ENCODE measurements at places on chromosomes 3 and 15.

- DNase-seq: peak; percentile 30
Measured at GRCh38 chr3:9179826-9180763, 69.4 kb downstream of the SRGAP3 start.

GRCh38 chr3:150736316-150736719, 26.7 kb downstream of the SIAH2 start:
- DNase-seq: no peak

DNA sequence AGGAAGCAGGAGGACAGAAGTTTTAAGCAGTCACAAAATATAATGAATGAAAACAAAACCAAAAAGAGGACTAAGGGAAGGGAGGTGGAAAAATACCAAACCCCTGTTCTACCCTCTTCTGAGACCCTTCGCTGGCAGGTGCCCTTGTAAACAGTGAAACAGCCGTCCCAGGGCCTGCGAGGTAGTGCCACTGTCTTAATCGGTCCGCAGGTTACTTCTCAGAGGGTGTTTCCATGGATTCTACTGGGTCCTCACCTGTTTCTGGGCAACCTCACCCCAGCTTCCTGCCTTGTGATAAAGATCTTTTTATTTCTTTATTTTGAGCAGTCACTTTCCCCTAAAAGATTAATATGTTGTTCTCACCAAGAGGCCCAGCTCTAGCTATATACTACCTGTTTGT, 65.3 kb downstream of the SLC30A4 start:
- no peak for DNase-seq

- no peak for DNase-seq
Measured at GRCh38 chr3:10883478-10884234, 67.6 kb downstream of the SLC6A11 start.

DNA sequence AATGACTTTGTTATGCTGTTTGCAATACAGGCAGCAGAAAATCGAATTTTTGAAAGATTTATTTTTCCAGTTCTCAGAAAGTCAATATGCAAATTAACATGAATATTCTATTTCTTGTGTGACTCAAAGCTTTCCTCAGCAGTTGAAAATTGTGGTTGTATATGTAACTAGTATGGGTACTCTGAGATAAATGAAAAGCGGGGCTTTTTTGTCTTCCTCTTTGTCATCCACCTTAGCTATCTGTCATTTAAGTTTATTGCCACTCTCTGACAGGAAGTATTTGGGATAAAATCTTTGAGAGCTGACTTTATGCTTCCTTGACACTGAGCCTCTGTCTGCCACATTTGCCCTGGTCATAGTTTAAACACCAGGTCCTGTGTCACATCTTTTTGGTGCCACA, 91.5 kb downstream of the ATG7 start:
- DNase-seq: no peak

DNA sequence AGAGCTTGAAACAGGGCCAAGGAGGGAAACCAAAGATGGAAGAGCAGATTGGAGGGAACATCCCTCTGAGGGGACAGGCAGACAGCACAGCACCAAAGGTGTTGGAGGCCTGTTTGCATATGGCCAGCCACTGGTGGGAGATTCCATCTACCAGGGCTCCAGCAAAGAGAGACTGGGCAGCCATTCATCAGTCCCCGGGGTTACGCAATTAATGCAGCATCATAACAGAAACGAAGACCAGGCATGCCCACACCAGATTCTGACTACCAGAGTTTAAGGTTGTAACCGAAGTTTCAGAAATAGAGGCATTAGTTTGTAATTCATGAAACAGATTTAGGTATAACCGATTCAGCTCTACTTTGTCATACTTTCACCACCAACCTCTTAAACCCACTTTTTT, 58.1 kb downstream of the COL8A1 start:
- DNase-seq: no peak

DNA sequence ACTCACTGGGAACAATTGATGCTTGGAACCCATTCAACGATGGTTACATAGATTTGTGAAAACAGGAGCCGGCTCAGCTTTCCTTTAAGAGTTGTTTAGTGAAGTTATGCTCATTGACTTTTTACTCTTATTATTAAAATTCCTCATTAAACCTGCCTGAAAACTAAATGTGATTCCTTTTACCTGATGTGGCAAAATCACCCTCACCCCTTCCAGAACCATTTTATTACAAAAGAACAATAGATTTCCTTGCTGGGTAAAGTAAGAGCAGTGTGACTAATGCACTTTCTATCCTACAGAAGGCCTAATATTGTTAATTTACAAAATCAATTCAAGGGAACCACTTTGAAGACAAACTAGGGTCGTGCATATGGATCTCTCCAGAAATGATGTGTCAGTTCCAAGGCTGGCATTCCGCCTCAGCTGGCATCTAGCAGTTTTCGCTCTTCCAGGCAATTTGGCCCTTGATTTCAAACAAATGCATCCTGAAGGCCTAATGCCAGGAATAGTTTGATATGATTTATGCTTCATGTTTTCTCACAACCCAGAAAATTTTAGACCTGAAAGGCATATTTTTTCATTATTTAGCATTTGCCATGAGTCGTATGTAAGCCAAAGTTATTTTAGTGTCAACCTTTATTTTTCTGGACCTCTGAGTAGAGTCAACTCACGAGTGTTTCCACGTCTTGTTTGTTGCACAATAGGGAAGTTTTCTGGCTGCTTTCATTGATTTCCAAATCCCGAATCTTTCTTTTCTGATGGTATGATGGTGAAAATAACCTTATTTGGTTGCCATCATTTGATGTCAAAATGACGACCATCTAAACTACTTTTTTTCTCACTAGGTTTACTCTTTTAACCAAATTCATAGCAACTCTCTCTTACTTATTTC, 447.8 kb downstream of the MECOM start:
- DNase-seq: no peak

- no peak for DNase-seq
Measured at GRCh38 chr3:69764861-69765260, 25.6 kb downstream of the MITF start.

DNA sequence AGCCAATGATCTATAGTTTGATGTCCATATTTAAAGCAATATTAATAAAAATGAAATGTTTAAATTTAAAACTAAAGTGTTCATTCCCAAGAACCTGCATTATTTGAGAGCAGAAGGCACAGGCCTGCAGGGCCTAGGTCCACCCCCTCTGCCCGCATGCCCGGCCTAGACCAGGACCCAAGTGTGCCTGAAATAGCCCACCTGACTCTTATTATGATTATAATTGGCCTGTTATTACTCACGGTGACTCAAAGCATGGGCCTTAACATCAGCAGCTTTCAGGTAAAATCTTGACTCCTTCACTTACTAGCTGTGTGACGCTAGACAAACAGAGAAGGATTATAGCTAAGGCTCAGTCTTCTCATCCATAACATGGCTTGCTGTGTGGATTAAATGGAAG, 128.8 kb downstream of the PLCL2 start:
- no peak for DNase-seq

GRCh38 chr3:14587740-14588360, 47.7 kb upstream of the GRIP2 start:
- no peak for DNase-seq

DNA sequence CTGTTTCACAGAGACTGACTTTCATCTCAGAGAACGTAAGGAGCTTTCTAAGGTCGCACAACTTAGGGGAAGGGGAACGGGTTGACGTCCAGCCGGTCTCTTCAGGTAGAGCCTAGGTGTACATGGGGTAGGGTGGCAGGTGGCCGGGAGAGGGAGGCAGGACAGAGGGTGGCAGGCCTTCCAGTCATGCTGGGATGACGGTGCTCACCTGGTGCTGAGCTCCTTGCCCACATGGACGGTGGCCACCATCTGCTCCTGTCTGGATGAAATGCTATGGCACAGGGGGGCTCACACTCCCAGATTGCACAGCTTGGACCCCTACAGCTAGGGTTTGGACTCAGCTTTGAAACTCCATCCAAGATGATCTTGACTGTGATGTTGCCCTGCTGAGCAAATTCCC, 144.5 kb downstream of the ATP10A start:
- DNase-seq: no peak

DNA sequence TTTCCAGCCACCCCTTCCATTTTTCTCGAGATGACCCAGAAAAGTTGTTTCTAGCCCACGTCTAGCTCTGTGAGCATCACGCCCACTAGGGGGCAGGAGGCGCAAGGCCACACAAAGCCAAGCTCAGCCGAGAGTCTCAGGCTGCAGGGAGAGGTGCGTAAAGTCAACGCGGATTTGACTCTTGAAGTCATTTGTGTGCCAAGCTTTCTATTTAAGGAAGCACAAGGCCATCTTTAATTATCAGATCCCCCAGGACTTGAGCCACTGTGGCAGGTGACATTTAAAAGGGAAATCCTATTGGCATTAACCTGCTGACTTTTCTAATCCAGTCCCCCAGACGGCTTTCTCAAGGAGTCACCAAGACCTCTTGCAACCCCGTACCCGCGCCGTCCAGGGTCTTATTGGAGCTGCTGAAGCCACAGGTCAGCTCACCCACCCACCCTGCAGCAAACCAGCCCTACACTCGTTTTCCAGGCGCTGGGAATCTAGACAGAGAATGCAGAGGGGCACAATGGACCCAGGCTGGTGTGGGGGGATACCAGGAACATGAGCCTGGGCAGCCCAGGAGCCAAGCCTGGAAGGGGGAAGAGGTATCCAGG, 62.1 kb downstream of the CAPN7 start:
- DNase-seq: peak; percentile 73

DNA sequence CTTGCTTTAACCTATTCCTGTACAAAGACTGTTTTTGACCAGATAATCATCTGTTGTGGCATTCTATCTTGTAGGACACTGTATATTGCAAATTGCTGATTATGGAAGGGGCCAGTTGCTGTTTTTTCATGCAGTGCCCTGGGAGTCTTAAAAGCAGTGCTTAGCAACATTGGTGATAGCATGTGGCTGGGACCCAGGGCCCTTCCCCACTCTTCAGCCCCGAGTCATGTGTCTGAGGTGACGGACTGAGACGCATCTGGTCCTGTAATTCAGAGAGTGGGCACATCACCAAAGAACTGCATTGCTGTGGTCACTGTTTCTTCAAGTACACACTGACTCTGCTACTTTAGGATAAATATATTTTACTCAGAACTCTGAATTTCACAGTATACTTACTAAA, 63.4 kb downstream of the SNRK start:
- no peak for DNase-seq

DNA sequence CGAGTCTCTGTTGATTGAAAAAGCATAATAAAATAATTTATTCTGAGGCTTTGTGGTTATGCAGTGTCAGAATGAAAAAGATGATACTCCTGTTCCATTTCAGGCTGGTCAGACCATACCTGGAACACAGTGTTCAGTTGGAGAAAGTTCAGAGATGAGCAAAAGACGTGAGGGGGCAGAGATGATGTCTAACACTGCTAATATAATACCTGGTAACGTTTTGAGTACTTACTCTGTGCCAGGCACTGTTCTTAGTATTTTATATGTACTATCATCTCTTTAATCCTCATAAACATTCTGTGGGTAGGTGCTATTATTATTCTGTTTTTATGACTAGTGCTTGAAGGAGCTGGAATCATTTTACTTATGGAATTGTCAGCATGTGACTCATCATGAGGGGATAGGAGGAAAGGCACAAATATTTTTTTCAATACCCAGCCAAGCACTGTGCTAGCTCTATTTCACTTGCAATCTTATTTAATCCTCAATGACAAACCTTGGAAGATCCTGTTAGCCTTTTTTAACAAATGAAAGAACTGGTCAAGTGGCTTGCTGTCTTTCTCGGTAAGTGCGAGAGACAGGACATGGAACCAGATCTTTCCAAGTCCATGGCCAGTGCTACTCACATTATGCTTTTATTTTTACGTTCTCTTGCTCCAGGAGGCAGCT, 31.8 kb downstream of the IQGAP1 start:
- DNase-seq: no peak

DNA sequence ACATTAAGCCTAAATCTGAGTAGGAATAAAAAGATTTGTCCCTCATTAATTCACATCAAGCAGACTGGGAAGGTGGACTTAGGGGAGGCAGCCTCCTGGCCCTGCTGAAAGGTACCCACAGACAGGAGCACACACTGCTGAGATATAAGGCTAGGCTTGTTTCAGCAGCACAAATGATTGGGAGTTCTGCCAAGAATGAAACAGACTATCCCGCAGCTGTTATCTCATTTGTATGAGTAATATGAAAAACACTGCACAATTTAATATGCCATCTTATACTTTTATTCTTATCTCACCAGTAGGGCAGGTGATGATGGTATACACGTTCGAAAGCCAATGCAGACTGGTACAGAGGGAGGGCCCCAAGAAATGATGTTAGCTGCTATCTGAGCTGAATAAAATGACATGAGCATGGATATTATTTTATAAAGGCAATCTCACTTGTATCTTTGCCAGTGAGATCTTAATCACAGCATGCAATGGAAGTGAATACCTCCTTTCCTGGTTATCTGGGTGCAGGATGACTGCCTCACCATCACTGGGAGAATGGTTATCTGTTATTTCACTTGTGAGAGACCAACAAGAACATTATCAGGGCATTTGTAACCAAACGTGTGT, 258.7 kb upstream of the PPP2R3A start:
- DNase-seq: no peak
